ENCODE measurements at places on chromosomes 5 and 9. TPM values are rescaled to one million over a fixed set of nuclear protein-coding genes. Genes with fewer than 3 reads are reported as not detected.

Gene GPR151
- not detected for total RNA-seq

Gene CREBRF
- total RNA-seq = 1.4 TPM

Gene CENPK
- total RNA-seq = 58.6 TPM

Gene NSG2
- 0.60 TPM for total RNA-seq

Gene PCDHB15
- 1.2 TPM for total RNA-seq

Data from A673 (cell line).